ENCODE measurements at places on chromosomes 4 and X.

GRCh38 chrX:133546441-133546840 lies 131.2 kb upstream of the GPC4 start:
- no peak for DNase-seq

- peak; percentile 48 for DNase-seq
These were observed 40.9 kb upstream of the IL13RA2 start for GRCh38 chrX:115058276-115058675.

GRCh38 chrX:19034025-19034424 lies 50.1 kb upstream of the PHKA2 start:
- no peak for DNase-seq

GRCh38 chr4:29326816-29327215 lies 1393.4 kb upstream of the PCDH7 start:
- DNase-seq = no peak

- DNase-seq = no peak
These were observed 33.1 kb upstream of the RBPJ start for GRCh38 chr4:26287756-26288155.

GRCh38 chr4:1080961-1081688 lies 32.2 kb downstream of the RNF212 start:
- DNase-seq = no peak

DNA sequence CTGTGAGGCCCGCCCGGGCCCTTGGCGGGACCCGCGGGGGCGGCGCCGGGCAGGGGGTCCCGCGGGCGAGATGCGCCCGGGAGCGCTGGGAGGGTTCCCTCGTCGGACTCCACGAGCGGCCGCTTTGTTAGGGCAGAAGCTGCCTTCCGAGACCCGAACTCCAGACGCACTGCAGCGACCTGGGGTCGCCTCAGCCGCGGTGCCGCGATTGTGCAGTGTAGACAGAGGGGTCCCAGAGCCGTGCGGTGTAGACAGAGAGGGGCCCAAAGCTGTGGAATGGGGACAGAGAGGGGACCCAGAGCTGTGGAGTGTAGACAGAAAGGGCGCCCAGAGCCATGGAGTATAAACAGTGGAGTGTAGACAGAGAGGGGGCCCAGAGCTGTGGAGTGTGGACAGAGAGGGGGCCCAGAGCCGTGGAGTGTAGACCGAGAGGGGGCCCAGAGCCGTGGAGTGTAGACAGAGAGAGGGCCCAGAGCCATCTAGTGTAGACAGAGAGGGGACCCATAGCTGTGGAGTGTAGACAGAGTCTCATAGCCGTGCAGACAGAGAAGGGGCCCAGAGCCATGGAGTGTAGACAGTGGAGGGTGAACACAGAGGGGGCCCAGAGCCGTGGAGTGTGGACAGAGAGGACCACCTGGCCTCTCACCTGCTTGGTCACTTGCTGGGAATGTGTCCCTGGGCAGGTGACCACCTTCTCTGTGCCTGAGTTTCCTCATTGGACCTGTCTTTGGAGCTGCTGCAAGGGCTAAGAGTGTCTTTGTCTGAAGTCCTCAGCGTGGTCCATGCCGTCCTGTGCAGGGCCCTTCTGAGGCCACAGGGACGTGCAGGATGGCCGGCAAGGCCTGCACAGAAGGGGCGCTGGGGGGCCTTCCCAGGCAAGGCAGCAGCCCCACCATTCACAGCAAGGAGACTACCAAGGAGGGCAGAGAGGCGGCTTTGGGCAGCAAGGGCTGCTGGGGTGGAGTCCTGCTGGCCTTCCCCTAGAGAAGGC lies 875 bp downstream of the RGS12 start:
- no peak for DNase-seq

DNA sequence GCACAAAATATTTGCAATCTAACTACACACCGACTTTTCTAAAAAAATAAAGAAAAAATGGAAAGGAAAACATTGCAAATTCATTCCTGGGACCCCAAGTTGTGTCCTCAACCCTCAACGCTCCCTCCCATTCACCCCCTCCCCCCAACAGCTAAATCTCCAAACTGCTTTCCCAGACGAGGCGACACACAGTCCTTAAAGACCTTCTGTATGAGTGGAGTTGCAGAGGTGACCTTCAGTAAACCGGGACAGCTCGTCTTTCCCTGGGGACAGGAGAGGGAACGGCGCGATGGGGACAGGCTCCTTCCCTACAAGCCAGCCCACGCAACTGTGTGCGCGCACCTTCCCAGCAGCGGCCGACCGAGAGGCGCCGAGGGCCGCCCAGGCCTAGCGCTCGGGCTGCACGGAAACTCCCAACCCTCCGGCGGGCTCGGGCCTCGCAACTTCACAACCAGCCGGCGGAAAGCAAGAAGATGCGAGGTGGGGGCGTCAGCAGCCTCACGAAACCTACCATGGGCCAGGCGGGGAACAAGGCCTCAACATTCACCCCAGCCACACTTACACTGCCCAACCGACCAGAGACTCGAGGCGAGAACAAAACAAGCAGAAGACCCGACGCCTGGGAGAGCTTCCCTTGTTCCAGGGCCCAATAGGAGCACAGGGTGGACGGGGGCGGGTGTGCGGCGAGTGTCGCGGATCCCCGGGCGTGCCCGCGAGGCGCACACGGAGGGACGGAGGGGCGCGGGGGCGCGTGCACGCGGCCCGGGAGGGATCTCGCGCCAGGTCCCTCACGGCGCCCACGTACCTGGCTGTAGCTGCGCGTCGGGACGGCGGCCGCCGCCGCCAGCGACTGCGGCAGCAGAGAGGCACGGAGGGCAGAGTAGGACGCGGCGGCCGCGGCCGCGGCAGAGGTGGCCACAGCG lies 763 bp downstream of the GRSF1 start:
- DNase-seq = peak; percentile 80

All from AG20443 (cell line).